ENCODE measurements at places on chromosomes 1 and 21.

DNA sequence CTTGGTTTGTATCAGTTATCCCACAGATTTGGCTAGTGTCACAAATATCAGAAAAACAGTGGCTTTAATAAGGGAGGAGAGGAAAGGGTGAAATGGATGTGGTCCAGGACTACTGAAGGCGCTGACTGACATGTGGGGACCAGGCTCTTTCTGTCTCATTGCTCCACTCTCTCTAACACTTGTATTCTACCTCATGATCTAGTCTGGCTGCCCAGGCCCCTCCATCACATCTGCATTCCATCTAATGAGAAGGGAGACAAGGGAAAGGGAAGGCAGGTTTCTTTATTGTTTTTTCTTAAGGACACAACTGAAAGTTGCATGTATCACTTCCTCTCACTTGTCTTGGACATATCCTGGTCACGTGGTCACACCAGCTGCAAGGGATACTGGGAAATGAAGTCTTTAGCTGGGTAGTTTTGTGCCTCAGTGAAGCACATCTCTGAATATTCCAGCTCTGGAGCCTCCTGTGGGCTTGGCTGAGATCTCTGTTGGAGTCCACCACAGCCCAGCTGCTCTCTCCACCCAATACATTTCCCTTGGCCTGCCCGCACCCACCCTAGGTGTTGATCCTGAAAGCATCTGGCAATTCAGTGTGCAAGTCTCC, 42.0 kb upstream of the PADI2 start:
- DNase-seq, result no peak

GRCh38 chr1:7278827-7279765, 492.0 kb upstream of the VAMP3 start:
- no peak for DNase-seq

DNA sequence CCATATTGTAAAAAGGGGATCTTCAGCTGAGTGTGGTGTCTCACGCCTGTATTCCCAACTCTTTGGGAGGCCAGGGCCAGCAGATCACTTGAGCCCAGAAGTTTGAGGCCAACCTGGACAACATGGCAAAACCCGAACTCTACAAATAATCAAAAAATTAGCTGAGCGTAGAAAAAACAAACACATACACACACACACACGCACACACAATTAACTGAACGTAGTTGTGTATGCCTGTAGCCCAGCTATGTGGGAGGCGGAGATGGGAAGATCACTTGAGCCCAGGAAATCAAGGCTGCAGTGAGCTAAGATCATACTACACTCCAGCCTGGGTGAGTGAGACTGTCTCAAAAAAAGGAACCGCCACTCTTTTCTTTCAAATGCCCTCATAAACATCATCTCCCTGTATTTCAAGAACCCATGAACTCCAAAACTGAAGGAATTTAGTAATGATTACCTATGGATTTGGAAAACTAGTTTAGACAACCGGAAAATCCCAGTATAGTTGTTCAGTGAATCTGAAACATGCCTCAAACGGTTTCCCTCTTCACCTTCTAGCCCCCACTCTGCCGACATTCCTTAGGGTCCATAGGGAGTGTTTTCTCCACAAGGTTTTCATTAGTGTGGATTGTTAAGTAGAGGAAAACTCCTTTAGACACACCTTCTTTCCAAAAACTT, 4.5 kb downstream of the TXNIP start:
- no peak for DNase-seq

DNA sequence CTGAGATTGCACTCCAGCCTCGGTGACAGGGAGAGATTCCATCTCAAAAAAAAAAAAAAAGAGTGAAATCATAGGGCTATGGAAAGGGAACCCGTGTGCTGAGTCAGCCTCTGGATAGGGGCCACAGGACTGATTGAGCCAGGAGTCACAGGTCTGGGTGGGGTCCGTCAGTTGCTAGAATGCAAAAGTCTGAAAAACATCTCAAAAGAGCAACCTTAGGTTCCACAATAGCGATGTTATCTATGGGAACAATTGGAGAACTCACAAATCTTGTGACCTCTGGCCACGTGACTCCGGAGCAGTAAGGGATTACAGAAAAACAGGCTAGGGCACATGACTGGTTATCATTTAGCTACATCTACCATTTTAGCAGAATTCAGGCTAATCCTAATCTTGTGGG, 32.8 kb upstream of the GREM2 start:
- no peak for DNase-seq

DNA sequence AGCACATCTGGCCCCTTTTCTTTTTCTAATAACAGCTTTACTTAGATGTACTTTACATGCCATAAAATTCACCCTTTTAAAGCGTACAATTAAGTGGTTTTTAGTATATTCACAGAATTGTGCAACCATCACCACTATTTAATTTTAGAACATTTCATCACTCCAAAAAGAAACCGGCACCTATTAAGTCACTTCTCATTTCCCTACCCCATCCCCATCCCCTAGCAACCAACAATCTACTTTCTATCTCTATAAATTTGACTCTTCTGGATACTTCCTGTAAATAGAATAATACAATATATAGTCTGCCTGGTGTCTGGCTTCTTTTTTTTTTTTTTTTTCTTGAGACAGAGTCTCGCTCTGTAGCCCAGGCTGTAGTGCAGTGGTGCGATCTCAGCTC, 59.5 kb upstream of the ENAH start:
- DNase-seq, result no peak

GRCh38 chr21:33051925-33052324, 18.0 kb upstream of the OLIG1 start:
- DNase-seq, result no peak

DNA sequence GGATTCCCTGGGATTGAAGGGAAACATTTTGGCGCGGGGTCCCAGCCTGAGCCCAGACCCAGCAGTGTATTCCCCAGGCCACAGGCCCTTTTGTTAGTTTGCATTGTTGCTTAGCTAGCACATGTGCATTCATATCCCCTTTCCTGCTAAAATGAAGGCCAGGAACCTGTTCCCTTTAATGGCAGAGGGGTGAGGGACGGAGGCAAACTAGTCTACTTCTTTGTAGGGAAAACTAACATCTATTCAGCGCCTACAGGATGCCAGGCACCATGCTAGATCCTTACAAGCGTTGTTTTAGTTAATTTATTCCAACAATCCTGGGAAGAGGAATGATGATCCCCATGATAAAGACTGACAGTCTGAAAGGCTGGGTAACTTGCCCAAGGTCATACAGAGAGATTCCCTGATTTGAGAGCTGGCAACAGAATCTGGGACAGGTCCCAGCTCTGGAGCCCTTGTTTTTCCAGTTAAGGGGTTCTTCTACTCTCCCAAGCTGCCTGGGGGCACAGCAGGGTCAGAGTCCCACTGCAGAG, 595 bp upstream of the E2F2 start:
- no peak for DNase-seq

DNA sequence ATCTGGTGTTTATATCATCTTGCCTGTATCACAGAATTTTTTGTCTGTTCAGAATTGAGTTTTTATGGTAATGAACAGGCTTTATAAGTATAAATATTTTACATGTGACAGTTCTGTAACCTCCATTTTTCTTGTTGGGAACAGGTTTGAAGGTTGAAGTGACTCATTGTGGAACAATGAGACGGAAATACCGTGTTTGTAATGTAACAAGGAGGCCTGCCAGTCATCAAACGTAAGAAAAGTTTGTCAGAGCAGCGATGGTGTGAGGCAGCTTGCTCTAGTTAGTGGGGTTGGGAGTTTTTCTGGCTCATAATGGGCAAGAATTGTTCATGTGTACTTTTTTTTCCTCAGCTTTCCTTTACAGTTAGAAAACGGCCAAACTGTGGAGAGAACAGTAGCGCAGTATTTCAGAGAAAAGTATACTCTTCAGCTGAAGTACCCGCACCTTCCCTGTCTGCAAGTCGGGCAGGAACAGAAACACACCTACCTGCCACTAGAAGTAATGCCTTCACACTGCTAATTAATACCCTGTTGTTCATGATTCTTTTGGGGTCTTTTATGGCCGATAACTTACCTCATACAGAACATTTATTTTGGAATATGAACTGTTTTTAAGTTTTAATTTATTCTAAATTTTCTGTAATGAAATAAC, 75.2 kb upstream of the TEKT2 start:
- no peak for DNase-seq

DNA sequence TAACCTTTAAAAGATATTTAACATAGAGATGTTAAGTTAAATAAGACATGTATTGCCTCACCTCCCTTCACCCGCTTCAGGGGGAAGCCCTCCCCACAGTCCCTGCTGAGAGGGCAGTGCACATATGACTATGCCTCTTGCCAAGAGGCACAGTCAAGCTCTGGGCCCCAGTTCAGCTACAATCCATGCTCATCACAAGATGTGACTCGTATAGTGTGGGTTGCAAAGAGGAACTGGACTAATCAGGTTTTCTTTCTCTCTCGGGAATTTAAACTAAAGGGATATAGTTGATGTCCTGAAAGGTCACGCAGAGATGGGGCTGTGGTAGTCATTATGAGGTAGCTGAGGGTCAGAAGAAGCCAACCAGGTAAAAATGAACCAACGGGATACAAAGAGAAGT, 35.6 kb downstream of the LYST start:
- no peak for DNase-seq

DNA sequence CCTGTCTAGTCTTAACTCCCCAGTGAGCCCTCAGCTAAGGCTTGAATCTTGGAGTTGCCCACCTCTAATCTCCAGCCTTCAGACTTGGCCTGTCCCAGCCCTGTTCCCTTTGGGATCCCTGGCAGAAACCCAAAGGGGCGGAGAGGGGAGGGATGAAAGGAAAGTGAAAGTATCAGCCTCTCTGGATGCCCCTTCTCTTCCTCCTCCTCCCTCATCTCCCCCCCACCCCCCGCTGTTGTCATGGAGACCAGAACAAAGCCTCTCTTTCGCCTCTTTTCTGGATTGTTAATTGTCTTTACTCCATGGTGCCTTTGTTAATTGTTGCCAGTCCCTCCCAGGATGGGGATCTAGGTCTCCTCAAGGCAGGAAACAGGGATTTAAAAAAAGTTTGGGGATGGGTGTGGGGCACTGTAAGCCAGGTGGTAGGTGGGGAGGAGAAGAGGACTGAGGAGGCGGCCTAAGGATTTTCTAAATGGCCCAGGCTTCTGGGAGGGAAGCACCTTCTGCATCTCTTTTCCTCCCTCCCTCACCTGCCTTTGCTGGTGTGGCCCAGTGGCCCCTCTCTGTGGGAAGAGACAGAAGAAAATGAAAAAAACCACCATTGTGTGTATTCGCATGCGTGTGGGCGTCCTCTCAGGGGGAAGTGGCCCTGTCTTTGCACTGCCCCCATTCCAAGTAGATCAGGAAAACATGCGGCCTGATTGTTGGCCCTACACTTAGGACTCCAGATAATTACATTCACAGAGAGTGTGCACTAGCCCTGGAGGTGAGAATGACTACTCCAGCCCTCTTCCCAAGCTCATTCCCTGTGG, 7.5 kb upstream of the SOX13 start:
- peak; percentile 68 for DNase-seq

DNA sequence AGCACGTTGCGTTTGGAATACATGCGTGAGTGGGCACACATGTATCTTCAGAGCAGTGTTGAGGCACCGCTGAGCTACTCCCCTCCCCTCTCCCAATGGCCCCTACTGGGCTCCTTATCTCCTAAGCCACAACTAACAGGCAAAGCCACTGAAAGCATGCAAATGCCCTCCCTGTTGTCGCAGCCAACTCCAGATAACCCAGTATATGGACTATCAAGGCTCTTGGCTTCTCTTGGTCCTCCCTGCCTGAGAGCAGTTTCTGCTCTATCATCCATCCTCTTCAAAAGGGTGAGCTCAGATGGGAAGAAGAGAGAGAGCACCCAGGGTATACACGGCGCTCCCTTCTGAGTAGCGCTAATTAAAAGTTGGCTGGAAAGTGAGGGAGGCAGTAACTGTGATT, 58.5 kb upstream of the CNTN2 start:
- DNase-seq, result no peak

DNA sequence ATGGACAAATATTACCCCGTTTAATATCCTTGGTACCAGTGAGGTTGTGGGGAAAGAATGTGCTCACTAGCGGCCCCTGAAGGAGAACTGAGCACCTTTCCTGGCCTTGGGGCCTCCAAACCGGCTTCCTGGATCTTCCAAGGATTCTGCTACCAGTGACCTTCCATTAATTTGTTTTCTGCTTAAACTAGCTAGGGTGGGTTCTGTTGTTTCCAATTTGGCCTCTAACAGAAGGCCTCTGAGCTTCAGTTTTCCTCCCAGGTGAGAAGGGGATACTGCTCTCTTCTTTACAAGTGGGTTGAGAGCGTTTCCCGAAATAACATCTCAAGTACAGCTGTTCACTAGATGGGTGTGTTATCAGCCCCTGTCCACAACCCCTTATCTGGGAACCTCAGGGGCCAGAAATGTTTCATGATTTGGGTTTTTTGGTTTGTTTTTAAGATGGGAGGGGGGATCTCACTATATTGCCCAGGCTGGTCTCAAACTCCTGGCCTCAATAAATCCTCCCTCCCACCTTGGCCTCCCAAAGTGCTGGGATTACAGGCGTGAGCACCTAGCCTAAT, 16.9 kb upstream of the IFNGR2 start:
- DNase-seq, result no peak

- no peak for DNase-seq
Observed at GRCh38 chr1:228174482-228175315, 9.1 kb downstream of the IBA57 start.

- no peak for DNase-seq
Observed at GRCh38 chr1:17216078-17216477, 11.2 kb downstream of the PADI1 start.

GRCh38 chr1:17612831-17613230, 73.3 kb downstream of the ARHGEF10L start:
- DNase-seq, result no peak

DNA sequence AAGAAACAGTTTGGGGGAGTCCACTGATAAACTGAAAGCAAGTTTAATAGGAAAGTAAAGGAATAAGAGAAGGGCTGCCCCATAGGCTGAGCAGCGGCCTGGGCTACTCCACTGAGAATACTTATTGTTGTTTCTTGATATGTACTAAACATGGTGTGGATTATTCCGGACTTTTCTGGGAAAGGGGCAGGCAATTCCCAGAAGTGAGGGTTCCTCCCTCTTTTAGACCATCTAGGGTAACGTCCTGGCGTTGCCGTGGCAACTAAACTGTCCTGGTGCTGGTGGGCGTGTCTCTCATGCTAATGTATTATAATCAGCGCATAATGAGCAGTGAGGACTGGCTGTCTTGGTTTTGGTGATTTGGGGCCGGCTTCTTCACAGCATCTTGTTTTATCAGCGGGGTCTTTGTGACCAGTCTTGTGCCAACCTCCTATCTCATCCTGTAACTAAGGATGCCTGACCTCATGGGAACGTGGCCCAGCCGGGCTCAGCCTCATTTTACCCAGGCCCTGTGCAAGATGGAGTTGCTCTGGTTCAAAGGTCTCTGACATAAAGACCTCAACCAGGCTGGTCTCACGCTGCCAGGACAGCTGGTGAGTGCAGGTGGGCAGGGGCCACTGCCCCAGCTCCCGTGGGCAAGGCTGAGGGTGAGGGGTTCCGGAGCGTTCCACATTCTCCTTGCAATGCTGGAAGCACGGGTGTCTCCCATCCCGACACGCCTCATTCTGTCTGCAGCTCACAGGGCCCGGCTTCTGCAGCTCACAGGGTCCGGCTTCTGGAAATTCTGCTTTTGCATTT, 19.6 kb upstream of the C1orf159 start:
- no peak for DNase-seq
